Inflammatory macrophage (primary cell): ENCODE measurements at places on chromosomes 12 and 14.

GRCh38 chr14:100731846-100732765 lies 5.4 kb downstream of the DLK1 start:
- no peak for DNase-seq

DNA sequence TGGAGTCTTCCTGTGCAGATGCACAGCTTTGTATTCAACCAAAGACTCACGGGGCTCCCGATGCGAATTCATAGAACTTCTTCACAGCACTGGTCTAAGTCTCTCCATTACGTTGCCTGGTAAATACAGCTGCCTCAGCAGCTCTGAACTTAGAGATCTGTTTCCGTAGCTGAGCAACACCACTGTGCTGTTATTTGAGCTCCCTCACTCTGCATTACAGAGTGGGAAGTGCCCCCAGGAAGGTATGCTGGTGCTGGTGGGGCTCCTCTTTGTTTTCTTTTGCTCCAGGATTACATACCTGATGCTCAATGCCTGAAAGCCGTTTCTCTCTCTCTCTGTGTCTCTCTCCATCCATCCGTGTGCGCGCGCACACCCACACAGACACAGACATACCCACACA lies 227.5 kb upstream of the RMST start:
- DNase-seq = no peak

DNA sequence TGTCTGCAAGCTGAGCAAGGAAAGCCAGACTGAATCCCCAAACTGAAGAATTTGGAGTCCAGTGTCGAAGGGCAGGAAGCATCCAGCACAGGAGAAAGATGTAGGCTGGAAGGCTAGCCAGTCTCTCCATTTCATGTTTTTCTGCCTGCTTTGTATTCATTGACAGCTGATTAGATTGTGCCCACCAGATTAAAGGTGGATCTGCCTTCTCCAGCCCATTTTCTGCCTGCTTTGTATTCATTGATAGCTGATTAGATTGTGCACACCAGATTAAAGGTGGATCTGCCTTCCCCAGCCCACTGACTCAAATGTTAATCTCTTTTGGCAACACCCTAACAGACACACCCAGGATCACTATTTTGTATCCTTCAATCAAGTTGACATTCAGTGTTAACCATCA lies 85.3 kb downstream of the PLBD1 start:
- DNase-seq = no peak

DNA sequence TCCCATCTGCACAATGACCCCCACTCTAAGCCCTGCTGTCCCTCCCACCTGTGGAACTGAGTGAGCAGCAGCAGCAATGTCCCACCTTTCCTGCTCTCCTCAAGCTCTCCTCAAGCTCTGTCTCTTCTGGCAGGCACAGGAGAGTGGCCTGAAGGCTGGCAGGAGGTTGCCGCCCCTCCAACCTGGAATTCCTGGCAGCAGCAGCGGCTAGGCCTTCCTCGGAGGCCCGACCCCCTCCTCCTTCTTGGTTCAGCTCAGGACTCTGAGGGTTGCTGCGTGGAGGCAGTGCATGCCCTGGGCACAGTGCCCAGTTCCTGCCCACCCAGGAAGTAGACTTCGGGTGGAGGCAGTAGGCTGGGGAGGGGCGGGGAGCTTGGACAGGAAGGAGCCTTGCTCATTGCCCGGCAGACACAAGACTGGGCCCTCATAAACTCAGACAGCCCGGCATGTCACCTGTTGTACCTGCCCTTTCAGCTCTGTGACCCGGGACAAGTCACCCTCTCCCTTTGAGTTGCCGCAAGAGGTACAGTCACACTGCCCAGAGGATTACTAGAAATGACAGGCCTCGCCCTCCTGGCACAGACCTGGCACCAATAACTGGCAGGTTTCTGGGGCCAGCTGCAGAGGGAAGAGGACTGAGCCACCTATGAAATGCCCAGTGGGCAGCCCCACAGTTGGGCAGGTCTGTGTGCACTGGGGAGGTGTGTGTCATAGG lies 2.1 kb upstream of the SERPINA1 start:
- peak; percentile 76 for DNase-seq

DNA sequence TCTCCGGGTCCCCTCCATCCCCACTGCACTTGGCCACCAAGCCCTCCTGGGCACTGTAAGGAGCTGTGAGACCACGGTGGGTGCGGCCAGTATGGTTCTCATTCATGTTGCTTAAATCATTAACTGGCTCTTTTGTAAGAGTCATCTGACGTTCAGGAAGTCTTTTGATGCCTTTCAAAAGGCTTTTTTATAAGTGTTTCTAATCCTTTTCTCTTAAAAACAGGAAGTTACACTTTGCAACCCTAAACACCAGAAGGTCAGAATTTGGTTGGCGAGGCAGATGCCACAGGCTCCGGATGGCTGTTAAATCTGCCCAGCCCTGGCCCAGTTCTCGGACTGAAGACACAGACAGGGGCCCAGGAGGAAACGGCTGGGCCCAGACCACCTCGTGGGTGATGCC lies 26.1 kb upstream of the DIO3 start:
- peak; percentile 82 for DNase-seq

- DNase-seq = no peak
Measured at GRCh38 chr12:90163975-90164374, 455.3 kb upstream of the ATP2B1 start.

- peak; percentile 99 for DNase-seq
Measured at GRCh38 chr12:54411391-54412241, 7.5 kb downstream of the ITGA5 start.

- no peak for DNase-seq
Measured at GRCh38 chr12:83462419-83462818, 775.7 kb downstream of the TMTC2 start.

GRCh38 chr12:26341491-26341890 lies 146.1 kb downstream of the SSPN start:
- DNase-seq = no peak

GRCh38 chr12:98983647-98984046 lies 338.6 kb downstream of the APAF1 start:
- DNase-seq = no peak

DNA sequence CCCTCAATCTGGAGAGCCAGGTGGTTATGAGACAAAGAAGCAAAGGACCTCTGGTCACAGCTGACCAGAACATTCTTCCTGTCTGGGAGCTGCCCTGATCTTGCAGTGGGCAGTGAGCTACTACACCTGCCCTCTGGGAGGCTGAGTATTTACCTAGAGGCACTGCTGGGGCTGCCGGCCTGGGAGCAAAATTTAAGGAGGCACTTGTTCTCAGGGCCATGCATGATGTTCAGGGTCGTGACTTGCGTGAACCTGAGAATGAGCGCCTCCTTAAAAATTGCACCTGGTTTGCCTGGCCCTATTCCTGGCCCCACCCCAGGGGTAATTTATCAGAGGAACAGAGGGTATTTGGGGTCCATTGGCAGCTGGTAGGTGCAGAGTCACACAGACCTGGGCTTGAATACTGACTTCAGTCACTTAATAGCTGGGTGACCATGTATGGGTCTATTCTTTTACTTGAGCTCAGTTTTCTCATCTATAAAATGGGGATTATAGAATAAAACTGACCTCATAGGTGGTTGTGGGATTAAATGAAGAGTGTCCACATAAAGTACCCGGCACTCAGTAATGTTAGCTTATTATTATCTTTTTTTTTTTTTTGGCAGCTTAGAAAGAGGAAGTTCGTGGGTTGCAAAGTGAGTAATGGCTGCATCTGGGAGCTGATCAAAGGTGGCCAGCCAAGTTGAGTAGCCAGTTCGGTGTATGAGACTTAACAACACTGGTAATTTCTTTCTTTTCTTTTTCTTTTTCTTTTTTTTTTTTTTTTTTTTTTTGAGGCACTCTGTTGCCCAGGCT lies 107.4 kb upstream of the MED13L start:
- DNase-seq = peak; percentile 71

GRCh38 chr14:80455031-80455430 lies 243.7 kb upstream of the DIO2 start:
- no peak for DNase-seq

DNA sequence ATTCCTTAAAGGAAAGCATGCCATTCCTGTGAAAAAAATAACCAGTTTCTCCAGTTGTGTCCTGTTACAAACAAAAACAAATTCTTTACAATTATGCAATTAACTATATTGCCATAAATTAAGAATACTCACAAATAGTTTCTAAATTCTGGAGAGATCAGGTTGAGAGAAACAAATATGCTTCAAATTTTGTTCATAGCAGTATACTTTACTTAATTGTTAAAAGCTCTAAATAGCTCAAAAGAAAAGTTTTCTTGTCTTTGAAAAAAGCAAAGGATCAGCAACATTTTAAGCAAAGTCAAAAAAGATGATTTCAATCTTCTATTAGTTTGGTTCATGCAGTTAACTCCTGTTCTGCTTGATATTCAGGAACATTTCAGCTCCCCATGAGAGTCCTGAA lies 109.7 kb downstream of the EML1 start:
- no peak for DNase-seq

DNA sequence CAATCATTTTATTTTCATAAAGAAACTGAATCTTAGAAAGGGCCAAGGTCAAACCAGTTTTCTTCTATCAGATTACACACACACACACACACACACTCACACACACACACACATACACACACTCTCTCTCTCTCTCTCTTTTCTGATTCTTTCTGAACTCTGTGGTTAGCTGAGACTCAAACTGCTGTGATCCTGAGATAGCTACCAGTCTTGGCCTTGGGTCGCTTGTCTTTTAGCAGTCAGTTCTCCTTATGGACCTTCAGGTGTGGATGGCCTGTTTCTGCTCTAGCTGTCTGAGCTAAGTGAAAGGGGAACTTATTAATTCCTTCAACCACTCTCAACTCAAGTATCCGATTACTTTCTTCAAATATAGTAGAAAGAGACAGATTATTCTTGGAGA lies 145.1 kb downstream of the GRIP1 start:
- no peak for DNase-seq

GRCh38 chr12:120209851-120210250 lies 8.9 kb upstream of the RPLP0 start:
- no peak for DNase-seq

GRCh38 chr12:113479590-113480335 lies 8.1 kb upstream of the LHX5 start:
- DNase-seq = no peak

GRCh38 chr14:32426028-32426427 lies 96.9 kb downstream of the AKAP6 start:
- DNase-seq = no peak
